ENCODE measurements at places on chromosomes 6 and 20.

DNA sequence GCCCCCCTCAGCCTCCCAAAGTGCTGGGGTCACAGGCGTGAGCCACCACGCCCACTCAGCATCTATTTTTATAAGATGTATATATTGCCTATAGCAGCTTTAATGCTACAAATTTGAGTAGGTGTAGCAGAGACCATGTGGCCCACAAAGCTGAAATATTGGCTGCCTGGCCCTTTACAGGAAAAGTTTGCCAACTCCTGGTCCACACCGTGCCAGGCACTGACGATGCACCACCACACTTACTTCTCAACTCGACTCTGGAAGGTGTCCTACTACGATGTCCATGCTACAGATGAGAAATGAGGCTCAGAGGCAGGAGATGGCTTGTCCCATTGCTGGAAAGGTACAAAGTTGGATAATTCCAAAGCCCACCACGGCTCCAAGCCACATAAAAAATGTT, 17.2 kb upstream of the SRSF6 start:
- no peak for DNase-seq

- no peak for DNase-seq
Measured at GRCh38 chr6:135479601-135480000, 17.9 kb downstream of the AHI1 start.

- DNase-seq, result no peak
Measured at GRCh38 chr20:46331611-46332361, 23.5 kb upstream of the CDH22 start.

DNA sequence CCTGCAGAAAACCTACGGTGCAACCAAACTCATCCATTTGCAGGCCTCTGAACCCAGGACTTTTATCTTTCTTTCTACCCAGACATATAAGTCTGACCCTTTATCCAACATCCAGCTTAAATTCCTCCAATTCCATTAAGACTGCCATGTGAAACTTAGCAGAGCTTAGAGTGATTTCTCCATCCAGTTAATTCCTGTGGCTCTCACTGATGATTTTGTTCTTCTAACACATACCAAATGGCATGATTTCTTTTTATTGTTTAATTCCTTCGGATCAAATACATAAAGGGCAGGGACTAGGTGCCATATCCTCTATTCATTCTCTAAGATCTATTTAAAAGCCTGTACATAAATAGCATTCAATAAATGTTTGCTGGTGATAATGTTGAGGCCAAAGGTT, 92.9 kb downstream of the TASP1 start:
- DNase-seq, result no peak

GRCh38 chr6:4460586-4461475, 315.4 kb upstream of the CDYL start:
- no peak for DNase-seq

DNA sequence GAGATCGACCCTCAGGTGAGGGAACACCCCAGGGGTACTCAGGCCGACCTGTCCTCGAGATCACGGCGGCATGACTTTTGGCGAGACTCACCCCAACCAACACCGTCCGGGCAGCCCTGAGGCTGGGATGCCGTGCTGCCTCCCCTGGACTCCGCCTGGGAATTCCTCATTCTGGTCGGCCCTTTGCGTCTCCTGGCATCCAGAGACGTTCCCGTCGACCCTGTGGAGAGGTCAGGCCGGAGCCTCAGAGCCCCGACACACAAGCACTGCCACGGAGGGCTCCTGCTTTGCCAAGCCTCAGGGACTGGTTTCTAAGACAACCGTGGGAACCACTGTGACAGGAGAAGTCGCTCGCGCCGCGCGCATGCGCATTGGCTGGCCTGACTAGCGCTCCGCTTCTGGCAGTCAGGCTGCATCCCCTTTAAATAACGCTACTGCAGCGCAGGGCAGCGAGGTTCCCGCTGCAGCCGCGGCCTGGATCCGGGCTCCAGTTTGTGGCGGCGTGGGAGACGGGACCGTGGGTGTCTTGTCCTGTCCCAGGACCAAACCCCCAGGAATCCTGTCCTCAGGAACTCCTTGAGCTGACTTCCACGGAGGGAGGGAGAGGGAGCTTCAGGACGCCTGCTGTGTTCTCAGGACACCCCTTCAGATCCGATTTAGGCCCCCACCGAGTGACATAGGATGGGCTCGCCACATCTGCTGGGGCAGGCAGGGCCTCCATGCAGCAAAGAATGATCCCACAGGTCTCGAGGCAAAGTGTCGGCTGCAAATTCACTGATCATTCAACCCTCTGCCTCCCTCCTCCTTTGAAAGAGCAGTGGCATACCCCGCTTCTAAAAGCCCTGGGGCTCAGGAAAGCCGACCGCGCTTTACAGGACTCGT, 163.2 kb upstream of the ZNF337 start:
- no peak for DNase-seq

DNA sequence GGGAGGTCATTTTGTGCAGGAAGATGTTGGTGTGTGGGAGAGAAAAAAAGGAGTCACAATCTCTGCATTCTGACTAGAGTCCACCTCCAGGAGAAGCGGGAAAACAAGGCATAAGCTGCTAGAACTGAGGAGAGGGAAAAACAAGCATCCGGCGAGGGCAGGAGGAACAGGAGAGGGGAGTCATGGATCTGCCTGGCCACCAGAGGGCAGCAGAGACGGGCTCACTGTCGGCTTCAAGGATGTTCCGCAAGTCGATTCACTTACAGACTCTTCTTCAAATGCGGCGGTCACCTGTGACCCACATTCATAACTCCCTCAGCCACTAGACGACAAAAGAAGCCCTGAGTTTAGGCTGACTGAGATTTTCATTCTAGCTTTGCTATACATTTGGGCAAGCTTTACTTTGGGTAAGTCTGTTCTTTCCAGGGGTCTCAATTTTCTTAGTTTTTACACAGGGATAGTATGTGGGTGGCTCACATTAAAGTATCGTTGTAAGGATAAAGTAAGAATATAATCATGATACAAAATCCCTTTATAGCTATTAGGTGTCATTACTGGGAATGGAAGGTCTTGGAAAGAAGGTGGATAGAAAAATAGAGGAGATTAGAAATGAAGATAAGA, 6.6 kb upstream of the BTNL2 start:
- DNase-seq, result no peak

DNA sequence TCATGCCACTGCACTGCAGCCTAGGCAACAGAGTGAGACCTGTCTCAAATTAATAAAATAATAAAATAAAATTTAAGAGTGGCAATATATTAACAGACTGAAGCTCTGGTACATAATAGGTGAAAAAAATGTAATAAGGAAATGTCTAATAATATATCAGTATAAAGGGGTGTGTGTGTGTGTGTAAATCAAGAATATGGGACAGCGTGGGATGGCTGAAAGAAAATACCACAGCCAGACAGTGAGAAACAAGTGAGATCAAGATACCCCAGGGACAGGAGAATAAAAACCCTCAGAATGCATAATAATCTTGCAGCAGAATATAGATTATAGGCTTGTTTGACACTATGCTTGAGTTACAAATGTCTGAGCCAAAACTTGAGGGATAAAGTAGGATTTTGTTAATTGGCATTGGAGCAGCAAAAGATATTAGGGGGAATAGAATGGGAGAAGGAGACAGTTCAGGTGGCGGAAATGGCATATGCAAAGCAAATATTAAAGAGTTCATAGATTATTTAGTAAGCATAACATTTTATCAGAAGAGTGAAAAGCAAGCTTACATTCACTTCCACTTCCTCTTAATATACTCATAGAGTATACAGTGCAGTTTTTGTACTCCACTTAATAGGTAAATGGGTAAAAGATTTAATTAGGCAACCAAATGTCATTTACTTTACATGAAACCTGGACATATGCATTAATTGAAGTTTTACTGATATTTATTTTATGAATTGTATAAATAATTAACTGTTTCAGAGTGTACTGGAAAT, 398.5 kb upstream of the GJE1 start:
- DNase-seq, result no peak

DNA sequence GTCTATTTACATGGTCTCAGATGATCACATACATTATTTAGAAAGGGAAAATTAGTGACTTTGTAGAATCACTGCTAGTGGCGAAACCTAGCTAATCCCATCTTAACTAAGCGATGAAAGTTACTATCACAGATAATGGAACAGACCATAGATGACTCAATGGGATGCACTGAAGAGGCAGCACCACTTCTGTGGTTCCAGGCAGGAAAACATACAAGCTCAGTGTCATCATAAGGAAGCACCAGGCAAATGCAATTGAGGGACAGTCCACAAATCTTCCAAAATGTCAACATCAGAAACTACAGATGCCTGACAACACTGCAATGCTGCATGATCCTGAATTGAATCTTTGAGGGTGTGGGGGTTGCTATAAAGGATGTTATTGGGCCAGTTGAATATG, 15.9 kb upstream of the SNAI1 start:
- DNase-seq, result no peak

DNA sequence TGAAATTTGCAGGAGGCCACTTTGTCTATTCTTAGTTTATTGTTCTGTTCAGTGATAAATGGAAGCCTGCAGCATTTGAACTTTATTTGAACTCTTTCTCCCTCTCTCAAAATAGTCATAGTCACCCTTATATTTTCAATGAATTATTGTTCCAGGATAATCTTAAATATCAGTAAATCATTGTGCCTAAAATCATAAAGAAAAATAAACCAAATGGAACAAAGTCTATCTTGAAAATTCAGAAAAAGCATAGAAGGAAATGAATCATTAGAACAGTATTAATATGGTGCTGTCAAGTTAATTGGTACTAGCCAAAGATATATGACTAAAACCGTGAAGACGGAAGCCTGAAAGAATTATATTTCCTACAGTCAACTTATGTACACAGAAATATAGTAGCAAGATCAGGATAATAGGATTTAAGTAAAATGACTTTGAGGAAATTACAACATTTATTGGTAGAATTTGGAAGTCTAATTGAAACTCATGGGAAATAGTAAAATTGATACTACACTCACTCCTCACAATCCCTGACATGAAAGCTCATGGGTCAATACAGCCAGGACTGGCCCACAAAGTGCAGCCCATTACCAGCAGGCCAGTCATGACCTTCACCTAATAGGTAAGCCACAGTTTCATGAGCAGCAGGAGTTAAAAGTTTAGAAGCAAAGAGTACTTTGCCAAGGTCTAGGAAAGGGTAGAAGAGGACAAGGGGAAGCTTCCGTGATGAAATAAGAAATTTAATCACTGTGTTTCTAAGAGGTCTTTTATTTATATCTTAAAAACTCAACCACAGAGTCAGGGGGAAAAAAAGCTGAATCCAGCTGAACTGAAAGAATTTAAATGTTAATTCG, 119.9 kb upstream of the ENPP5 start:
- peak; percentile 37 for DNase-seq

- no peak for DNase-seq
Measured at GRCh38 chr20:32979201-32979998, 24.8 kb downstream of the SUN5 start.

DNA sequence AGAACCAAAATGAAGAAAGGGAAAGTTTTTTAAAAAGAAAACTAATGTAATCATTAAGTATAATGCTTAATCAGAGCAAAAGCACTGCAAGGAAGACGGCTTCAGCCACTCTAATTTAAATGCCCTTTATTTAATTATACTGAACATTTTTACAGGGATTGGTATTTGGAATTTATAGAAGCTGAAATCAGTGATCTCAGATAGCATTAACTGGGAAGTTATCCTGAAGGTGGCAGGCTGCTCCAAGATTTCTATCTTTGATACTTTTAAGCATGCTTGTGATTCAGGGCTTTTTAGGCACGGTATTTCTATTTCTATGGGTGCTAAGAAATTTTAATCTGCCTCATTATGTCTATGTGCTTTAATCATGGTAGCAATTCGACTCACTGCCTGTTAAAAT, 1.3 kb upstream of the NDUFAF4 start:
- DNase-seq, result no peak

DNA sequence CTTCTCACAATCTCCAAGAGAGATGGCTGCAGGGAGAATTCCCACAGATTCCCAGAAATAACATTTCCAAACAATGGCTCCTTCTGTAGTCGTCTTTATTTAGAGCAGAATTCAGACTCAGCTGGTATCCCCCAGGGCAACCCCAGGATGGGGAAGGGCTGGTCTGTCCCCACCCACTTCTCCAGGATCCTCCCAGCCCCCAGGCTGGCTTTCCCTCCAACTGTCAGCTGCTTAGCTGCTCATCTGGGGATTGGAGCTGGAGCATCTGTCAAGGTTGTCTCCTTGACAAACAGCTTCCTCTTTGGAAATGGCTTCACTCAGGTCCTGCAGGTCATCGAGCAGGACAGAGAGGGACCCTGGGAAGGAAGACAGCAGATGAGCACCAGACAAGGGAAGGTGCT, 3.5 kb upstream of the PSORS1C2 start:
- no peak for DNase-seq

DNA sequence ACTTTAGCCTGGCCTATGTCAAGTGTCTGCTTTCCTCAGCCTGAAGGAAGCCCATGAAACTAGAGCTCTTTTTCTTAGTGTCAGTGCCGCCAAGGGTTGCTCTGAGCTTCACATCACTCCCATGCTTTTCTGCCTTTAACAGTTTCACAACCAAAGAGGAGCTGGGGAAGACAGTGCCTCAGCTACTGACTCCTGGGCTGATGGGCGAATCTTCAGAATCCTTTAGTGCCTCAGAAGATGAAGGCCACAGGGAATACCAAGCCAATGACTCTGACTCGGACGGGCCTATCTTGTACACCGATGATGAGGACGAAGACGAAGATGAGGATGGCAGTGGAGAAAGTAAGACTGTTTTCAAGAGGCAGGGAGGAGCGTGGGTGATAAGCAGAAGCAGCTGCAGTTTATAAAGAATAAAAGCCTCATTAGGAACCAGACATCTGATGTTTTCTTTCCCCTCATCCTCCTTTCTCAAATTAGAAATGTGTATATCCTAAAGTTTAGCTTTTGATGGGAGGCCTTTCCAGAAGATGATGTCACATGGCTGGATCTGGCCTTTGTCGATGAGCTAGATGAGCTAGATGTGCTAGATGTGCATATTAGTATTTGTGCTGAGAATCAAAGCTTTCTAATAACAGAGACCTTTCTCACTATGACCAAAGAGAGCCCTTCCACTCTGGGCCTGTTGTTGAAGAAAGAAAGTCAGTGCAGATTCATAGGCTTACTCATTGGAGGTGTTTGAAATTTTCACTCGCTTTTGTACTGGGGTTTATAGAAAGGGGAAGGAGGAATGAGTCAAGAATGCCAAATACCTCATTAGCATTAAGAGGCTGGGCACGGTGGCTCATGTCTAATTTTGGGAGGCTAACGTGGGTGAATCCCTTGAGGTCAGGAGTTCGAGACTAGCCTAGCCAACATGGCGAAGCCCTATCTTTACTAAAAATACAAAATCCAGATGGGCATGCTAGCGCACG, 70.7 kb upstream of the LTV1 start:
- DNase-seq, result no peak

GRCh38 chr20:18742841-18743240, 70.7 kb upstream of the SCP2D1 start:
- DNase-seq, result no peak

DNA sequence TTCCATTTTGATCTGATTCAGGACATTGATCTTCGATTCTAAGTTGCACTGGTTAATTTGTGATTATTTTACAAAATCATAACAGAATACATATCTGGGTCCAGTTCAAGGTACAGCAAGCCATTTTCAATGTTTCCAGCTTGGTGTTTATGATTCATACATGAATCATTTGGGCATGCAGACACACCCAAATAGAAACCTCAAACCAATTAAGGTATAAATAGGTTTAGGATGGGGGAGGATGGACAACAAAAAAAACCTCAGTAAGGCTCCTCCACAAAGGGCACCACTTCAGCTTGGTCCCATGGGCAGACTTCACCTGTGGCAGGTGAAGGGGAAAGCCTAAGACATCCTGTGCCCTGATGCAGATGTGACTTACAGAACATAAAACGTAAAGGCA, 192.7 kb downstream of the KHDC1L start:
- no peak for DNase-seq

GRCh38 chr20:58303547-58303946, 6.0 kb upstream of the RAB22A start:
- no peak for DNase-seq

- no peak for DNase-seq
Measured at GRCh38 chr6:41705311-41705995, 30.0 kb downstream of the TFEB start.

All from left renal cortex interstitium (tissue), 4 donors.